Pons (tissue), 1 donor: ENCODE measurements at places on chromosomes 5 and 9.

- DNase-seq: peak; percentile 98
Measured at GRCh38 chr9:33813712-33814641, 3.0 kb upstream of the UBE2R2 start.

- no peak for DNase-seq
Measured at GRCh38 chr5:137470111-137470920, 28.8 kb downstream of the SPOCK1 start.

DNA sequence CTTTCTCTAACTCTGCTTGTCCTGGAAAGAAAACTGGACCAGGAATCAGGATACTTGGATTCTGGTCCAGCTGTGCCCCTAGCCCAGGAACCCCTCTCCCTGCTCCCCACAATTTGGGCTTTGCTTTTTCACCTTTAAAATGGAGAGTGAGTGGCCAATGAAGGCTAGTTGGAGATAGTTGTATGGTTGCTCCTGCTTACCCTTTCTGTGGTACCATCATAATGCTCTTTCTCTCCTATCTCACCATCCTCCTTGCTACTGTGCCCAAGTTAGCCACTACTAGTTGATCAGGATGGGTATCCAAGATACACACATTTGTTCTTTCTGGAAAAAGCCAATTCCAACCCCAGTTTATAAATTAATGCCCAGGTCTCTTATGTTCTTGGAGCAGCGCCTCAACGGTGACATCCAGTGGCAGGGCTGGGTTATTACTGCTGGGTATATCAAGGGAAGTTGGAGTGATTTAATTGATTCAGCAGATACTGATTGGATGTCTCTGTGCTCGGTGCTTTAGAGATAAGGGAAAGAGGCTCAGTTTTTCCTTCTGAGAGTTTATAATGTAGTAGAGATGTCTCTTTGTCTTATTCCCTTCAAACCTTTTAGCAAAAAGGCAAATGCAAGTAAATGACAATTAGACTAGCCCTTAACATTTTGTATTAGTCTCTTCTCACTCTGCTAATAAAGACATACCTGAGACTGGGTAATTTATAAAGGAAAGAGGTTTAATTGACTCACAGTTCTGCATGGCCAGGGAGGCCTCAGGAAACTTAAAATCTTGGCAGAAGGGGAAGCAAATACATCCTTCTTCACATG is 38.5 kb downstream of the FAXDC2 start:
- peak; percentile 72 for DNase-seq

DNA sequence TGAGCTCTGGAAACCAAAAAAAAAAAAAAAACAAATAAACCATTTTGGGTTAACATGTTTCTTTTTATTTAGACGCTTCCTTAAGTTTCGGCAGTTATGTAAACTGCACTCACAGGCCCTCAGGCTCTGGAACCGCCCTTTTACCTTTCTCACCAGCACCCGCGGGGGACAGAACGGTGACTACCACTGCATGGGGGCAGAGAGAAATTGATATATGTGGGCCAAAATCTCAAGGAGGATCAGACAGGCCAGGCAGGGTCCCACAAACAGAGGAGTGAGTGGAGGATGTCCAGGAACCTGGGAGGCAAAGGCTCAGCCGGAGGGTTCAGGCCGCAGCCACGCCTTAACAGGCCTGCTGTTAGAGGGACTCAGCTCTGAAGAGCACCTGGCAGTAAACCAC is 54.4 kb downstream of the IRX2 start:
- DNase-seq: no peak

GRCh38 chr9:93265972-93266371 is 82.0 kb downstream of the WNK2 start:
- DNase-seq: no peak

DNA sequence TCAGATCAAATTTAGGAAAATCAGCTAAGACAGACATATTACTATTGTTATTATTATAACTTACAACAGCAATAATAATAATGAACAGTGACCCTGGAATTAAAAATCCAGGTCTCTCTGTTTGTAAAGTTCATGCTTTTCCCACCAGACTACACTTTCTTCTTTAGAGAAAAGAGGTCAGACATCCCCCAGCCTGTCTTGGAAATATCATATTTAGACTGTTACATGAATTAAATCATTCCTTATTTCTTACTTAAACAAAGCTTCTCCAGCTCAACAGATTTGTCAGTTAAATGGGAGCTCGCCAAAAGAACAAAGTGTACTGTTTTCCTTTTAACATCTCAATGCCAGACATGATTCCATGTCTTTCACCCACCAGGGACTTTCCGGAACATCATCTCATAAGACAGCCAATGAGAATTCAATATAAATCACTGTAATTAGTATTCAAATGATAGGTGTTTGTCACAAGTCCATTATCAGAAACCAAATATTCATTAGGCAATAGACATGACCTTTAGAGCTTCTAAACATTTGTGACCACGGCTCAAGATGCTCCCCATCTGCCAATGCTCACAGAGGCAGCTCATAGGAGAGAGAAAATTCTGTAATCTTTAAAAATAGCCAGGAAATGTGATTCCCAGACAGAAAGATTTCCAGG is 351.9 kb downstream of the ENC1 start:
- no peak for DNase-seq

GRCh38 chr5:151150471-151151262 is 6.9 kb downstream of the ANXA6 start:
- no peak for DNase-seq

DNA sequence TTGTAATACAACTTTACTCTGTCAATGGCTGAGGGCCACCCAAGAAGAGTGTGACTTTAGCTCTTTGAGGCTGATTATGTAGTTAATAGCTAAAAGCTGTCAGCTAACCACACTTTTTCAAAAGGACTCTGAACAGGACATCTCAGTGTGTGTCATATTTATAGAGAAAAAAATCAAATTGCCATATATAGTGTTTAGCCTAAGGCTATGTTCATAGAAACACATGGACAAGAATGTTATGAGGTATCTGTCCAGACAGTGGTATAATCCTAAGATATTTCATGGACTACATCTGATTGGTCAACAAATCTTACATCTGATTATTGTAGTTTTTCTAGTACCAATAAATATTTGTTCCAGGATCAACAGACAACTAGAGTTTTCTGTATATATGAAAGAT is 42.1 kb upstream of the CDH18 start:
- no peak for DNase-seq

- no peak for DNase-seq
Measured at GRCh38 chr5:435961-436640, 6.9 kb upstream of the EXOC3 start.

GRCh38 chr9:129549684-129550083 is 71.2 kb downstream of the C9orf50 start:
- DNase-seq: peak; percentile 27

GRCh38 chr5:11504065-11504885 is 400.0 kb downstream of the CTNND2 start:
- no peak for DNase-seq

GRCh38 chr9:133874060-133874657 is 118.0 kb downstream of the VAV2 start:
- no peak for DNase-seq

DNA sequence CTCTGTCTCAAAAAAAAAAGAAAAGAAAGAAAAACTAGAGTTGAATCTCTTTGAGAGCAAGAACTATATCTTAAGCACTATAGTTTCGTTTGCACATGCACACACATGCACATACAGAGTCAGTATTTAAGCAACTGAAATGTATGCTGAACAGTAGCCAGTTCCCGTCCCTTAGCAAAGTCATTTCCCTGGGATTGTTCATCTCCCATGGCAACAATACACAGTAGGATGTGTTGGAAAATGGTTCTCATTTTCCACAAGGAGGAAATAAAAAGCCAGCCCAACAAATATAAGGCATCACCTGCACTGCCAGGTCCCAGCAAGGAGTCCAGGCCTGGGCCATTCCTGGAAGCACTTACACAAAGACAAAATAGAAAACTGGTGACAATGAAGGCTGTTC is 4.2 kb upstream of the ZNF346 start:
- DNase-seq: no peak

GRCh38 chr5:63953217-63953616 is 9.0 kb downstream of the HTR1A start:
- DNase-seq: no peak

- DNase-seq: no peak
Measured at GRCh38 chr5:148806520-148806931, 19.9 kb upstream of the ADRB2 start.

DNA sequence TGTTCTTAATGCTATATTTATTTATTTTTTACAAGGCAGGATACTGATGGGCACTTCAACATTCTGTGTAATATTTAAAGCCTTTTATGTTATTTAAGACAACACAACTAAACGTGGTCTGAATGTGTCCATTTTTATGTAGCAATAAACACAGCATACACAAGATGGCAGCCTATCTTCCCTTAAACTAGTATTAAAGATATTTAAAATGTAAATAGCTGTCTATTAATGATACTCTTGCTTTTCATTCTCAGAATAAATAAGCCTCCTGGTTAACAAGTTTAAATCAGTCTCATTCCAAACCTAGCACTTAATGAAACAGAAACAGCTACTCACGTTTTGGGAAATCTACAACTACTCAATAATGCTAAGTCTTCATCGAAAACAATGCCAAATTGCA is 315.7 kb downstream of the MCTP1 start:
- no peak for DNase-seq

DNA sequence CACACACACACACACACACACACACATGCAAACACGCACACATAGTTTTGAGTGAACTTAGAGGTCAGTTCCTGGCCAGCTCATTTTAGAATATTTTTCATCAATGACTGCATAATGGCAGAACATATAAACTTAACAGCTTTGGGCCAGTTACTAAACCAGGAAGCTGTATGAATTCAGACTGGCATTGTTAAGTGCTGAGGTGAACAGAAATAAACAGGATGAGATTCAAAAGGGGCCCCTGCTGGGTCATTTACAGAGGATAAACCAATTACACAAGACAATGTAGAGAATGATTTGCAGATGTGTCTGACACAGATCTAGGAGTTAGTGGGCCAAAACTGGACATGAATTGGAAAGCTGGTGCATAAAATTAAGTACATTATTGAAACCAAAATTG is 44.6 kb downstream of the MARCHF11 start:
- no peak for DNase-seq

DNA sequence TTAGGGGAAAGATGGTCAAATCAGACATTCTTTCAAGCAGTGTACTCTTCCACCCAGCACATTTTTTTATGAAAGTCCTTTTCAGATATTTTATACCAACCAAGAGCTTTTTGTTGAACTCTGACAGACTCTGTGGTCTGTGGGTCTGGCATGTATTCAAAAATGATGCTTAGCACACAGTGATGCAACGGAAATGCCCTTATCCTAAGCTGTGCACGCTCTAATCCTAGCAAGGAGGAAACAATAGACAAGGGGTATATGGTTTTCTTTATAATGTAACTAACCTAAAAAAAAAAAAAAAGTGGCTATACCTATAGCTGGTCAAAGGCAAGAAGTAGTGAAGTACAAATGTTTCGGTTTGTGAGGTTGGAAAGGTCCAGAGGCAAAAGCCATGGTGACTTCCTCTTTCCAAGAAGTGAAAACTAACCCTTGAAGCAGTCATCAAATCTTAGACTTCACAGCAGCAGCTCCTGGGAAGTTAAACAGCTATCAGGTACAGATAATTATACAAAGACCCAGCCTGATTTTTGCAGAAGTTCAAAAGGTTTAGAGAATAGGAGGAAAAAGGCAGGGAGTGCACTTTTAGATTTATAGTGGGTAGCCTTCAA is 82.5 kb downstream of the SEMA6A start:
- DNase-seq: peak; percentile 80

DNA sequence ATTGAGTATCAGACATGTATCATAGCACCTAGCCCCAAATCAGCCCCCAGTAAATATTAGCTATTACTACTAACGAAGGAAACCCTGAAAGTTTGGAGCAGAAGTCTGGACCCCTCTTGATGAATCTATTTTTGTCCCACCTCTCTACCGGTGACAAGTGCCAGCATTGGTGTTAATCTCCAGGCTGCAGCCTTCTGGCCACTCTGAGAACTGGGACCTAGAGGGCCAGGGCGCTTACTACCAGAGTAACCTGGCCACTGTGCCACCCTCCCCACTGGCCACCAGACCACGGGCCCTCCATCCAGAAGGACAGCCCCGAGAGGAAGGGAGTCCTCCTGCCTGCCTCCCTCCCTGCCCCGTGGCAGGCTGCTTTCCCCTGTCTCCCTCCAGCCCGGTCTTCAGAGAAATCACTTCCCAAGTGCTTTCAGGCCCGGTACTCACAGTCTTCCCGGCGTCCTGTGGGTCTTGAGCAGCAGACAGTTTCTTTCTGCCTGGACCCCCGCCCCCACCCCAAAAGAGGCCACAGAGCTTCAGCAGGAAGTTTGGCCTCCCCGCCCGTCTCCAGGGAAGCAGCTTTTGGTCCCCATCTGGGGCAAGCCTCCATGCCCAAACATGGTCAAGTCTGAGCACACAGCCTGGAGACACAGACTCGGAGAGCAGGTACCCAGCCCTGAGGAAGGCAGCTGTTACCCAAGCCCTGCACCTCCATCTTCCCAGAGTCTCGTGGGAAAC is at the start of gene KCNMB1:
KCNMB1 (minus strand) TSS at position 550 of the 732 bp plus-strand sequence. CDS start 3,920 bp downstream, outside the sequence.
- no peak for DNase-seq

- DNase-seq: no peak
Measured at GRCh38 chr9:133285252-133285775, 10.3 kb upstream of the ABO start.

DNA sequence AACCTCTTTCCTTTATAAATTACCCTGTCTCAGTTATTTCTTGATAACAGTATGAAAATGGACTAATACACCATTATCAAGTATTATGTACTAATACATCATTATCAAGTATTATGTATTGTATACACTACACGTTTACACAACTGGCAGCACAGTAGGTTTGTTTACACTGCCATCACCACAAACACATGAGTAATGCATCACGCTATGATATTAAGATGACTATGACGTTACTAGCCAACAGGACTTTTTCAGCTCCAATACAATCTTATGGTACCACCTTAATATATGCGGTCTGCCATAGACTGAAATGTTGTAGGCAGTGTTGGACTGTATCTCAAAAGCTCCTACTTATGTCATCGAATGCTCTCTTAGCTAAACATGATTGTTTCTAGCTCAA is 28.2 kb downstream of the PRELID2 start:
- DNase-seq: no peak

GRCh38 chr5:10275460-10275859 is 25.4 kb downstream of the CCT5 start:
- DNase-seq: no peak

DNA sequence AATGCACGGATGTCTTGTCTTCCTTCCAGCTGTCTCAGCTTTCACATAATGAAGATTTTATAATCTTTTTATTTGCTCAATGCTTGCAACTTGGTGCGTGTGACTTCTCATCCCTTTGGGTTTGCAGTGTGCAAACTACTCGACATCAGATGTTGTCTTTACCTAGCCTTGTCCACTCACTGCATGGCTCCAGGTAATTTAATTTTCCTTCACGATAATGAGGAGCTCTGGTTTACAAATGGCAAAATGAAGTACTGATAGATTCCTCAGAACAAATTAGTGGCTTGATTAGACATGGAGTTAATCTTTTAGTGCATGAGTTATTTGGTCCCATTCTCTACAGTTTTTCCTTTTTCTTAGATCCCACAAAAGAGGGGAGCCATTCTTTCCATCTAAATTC is 603.0 kb downstream of the CCDC171 start:
- no peak for DNase-seq
